Hematopoietic multipotent progenitor cell treated with erythropoietin and hydrocortisone succinate and interleukin-3 and kit ligand, for 6 days (in vitro differentiated cells): ENCODE measurements at places on chromosomes 6 and 20.

- no peak for DNase-seq
These were observed 409.8 kb upstream of the CITED2 start for GRCh38 chr6:139784222-139784769.

GRCh38 chr20:43975096-43975768 is 60.6 kb downstream of the TOX2 start:
- DNase-seq, result no peak

DNA sequence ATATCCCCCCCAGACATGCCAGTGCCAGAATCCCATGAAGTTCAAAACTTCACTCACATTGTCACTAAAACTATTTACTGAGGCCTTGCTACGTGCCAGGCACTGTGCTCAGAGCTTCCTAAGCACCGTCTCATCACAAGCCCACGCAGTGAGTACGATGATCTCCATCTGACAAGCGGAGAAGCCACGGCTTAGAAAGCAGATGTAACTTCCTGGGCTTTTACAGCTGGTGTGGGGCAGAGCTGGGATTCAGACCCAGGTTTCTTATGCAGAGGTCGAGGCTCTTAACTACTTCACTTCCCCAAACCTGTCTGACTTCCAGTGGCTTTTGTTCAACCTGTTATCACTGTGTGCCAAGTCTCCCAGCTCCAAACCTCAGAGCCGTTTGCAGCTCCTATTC is 8.3 kb downstream of the MDGA1 start:
- DNase-seq, result no peak

GRCh38 chr6:90315354-90315950 is 18.8 kb upstream of the BACH2 start:
- DNase-seq, result no peak

DNA sequence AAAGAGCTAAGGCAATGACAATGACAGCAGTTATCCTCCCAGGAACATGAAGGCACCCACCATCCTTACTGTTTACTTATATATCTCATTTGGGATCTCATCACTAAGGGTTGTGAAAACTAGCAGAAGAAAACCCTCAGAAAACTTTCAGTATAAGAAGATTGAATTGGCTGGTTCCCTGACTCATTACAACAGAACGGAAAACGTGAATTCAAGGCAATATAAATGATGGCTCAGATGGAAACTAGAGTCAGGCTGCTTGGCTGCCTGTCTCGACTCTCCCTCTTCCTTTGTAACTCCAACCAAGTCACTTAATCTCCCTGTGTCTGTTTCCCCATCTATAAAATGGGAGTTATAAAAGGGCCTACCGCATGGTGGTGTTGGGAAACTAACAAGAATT is 387.1 kb upstream of the JARID2 start:
- DNase-seq, result no peak

DNA sequence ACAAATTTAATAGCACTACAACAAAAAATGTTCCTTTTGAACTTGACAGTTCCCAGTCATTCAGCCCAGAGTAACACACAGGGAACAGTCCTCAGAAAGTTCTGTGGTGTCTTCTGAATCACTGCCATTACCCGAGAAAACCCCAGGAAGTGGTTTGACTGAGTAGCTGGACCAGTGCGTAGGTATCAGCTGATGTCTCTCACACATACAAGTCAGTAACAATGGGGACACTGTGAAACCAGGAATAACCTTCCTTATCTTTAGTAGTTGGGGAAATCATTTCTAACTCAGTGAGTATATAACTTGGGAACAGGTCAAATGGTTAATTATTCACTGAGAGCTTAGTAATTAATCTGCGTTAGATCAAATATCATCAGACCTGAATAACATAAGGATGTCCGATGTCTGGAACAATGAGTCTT is 73.1 kb downstream of the HIVEP2 start:
- DNase-seq, result peak; percentile 19

GRCh38 chr20:59081036-59081435 is 38.5 kb upstream of the PRELID3B start:
- DNase-seq, result no peak

GRCh38 chr20:34654207-34654744 is 22.6 kb downstream of the PIGU start:
- no peak for DNase-seq

DNA sequence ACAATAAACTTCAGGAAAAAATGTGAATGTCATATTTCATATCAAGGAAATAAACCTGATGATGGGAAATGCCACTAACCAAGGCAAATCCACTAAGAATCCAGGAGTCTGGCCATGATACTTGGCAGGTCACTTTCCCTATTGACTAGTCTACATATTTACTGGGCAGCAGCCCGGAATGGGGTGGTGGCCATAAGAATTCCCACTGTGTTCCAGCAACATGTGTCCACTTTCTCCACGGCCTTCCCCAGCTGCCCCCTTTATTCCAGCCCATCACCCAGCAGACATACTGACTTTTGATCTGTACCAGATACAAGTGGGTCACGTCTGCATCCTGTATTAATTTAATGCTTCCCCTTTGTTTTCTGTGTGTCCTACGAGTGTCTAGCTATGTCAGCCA is 234.5 kb upstream of the PRDM1 start:
- DNase-seq, result no peak

DNA sequence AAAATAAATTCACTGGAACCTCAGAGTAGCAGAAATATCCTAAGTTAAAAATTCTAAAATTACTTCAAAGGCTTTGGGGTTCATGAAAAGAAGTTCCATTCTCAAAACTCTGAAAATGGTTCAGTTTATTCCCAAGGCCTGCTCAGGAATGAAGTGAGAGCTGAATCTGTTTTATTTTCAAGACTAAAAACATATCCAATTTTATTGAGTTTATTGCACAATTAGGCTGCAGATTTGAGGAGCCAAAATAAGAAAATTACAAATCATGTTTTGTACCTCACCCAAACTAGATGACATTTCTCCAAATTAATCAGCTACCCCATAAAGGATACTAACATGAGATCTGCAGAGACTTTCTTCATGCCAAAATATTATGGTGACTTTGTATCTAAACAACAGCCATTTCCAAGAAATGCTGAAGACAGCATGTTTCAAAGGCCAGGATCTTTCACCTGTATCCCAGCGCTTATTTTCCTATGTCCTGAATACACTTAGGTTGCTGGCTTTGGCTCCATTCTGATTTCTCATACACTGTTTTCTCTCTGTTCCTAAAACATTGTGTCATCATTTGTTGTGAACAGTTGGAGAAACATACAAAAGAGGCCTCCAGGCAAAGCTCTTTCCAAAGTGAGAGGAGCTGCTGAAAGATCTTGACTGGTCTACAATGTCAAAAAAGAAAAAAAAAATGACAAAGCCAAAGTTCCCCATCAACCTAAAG is 85.7 kb upstream of the F13A1 start:
- no peak for DNase-seq

DNA sequence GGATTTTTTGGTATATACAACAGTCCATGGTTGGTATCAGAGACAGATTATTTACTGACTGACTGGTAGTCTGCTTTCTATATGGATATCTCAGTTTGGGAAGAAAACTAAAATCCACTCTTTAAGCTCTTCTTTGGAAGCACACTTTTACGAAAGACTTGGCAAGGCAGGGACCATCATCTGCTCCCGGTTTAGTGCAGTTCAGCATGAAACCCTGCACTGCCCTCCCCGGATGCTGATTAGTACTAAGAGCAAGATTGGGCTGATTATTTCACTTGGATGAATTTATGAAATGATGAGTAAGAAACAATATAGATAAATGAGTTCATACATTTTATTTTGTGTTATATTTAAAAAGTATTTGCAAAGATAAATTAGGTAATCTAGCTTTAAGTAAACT is 56.3 kb downstream of the RGS17 start:
- no peak for DNase-seq

DNA sequence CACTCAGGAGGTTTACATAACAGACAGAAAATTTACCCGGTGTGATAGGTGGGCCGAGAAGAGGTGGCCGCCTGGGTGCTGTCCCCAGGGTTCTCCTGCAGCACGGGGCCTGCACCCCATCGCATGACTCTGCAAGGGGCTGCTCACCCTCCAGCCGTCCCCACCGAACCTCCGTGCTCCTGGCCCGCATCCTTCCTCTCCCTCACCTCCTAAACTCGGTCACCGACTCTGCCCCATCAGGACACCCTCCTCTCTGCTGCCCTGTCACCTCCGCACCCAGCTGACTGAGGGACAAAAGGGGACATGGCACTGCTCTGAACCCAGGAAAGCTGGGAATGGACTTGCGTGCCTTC is 147.6 kb downstream of the SYNDIG1 start:
- no peak for DNase-seq

DNA sequence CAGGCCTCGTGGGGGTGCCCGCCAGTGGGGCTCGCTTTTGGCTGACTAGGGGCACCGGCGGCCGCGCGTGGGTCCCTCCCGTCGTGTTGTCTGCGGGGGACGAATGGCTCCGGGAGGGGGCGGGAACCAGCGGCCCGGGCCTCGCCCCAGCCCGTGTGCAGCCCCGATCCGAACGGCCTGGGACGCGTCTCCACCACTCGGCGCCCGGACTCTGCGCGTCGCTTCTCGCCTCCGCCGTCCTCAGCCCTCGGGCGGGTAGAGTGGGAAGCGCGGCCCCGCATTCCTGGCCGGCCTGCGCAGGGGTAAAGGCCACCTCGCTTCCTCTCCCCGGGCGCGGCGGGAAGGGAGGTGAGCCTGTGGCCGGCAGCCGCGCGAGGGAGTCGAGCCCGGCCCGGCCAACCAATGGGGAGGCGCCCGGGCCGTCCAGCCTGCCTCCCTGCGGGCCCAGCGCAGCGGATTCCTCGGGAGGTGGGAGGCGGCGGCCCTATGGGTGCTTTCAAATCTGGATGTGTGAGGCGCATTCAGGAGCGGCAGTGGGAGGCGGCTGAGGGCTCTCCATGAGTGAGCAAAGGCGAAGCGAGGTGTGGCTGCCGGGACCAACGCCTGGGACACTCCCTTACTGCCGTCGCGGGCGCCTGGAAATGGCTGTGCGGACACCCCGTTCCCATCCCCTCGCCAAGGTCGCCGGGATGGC is 1.1 kb upstream of the ZBTB46 start:
- DNase-seq, result no peak

- DNase-seq, result no peak
These were observed 101.7 kb upstream of the BMP2 start for GRCh38 chr20:6665621-6666355.

DNA sequence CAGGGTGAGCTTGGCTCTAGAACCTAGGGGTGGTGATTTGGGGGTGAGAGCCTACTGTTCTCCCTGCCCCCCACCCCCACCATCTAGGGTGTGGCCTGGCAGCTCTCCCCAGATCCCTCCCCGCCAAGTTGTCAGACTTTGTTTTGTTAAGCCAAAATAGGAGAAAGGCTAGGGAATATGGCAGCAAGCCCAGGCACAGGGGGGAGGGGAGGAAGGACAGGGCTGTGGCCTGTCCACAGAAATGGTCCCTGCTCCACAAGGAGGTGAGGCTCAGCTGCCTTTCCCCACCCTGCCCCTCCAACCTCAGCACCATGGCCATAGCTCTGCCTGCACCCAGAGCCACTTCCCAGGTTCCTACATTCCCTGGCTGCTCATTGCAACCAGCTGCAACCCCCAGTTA is 17.2 kb downstream of the SCUBE3 start:
- DNase-seq, result no peak

DNA sequence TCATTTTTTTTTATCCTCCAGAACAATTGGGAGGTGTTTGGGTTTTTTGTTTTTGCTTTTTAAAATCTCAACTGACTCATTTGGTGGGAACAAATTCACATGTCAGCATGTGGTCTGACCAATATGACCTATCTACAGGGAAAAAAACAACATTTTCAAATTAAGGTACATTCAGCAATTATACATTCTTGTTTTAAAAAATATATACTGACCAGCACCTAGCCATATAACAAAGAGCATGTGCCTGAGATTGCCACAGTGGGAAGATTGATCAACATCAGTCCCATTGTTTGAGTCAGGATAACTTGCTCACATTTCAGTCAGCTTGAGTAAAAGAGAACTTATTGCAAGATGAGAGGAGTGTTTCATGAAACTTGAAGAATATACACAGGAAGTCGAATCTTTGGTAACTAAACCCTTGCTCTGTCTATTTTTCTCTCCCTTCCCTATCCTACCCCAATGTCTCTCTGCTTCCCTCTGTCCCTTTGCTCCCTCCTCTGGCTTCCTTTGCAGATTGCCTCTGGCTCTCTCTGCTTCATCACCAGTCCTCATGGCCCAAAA is 163.2 kb upstream of the TAB2 start:
- no peak for DNase-seq

- no peak for DNase-seq
These were observed 311.1 kb downstream of the ADGRG6 start for GRCh38 chr6:142612956-142613355.

DNA sequence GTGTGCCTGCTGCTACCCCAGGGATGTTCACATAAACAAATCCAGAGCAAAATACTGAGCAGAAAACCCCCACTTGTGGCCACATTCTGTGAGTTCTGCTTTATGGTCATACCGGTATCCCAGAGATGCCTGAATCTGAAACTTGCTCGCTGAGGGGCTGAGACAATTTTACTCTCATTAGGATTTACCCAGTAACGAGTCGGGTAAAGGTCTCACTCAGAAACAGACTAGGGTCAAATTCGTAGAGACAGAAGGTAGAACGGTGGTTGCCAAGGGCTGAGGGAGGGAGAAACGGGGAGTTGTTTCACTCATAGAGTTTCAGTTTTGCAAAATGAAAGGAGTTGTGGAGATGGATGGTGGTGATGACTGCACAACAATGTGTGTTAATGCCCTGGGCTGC is 45.4 kb upstream of the NKX2-2 start:
- DNase-seq, result no peak

DNA sequence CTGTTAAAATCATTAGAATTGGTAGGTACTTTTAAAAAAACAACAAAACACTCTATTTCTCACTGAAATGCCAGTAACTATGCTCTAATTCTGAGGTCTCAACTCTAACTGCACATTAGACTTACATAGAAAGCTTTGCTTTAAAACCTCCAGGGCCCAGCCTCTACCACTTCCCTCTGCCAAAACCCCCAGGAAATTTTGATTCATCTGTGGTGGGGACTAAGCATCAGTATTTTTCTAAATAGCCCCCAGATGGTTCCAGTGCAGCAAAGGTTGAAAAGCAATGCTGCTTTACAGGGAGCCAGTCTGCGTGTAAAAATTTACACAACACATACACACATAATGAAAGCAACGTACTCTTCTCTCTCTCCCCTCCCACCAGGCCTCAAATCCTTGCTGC is 3.8 kb downstream of the TBC1D32 start:
- no peak for DNase-seq
